ENCODE measurements at places on chromosomes 2 and 18. TPM values are rescaled to one million over a fixed set of nuclear protein-coding genes. Genes with fewer than 3 reads are reported as not detected.
A peak's percentile ranks its signal among the peaks of the same experiment; 100 is the strongest.

The ASPRV1 gene
- total RNA-seq: 0.64 TPM

The RMC1 gene
- total RNA-seq: 26.1 TPM

The UGT1A3 gene
- total RNA-seq: not detected

The GPC1 gene
- 173 TPM for total RNA-seq

The LOXHD1 gene
- total RNA-seq: not detected

The NXPH2 gene
- total RNA-seq: not detected

The MYL1 gene
- not detected for total RNA-seq

GRCh38 chr18:78912336-78912735 is 67.3 kb upstream of the SALL3 start:
- no peak for DNase-seq

DNA sequence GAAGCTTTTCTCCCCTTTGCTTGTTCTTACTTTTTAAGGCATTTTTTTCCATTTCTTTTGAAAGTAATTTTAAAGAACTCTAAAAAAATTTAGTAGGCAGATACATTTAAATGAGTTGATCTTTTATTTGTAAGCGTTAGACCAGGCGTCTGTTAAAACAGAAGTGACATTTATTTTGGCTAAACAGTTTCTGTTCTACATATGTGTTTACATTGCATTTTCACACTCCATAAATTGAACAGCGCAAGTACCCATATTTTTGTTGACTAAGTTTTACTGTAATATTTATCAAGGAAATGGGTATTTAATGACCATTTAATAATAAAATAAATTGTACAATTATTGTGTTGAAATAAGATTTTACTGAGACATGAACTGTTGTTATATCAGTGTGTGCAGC is 21.9 kb downstream of the PPM1B start:
- no peak for DNase-seq

DNA sequence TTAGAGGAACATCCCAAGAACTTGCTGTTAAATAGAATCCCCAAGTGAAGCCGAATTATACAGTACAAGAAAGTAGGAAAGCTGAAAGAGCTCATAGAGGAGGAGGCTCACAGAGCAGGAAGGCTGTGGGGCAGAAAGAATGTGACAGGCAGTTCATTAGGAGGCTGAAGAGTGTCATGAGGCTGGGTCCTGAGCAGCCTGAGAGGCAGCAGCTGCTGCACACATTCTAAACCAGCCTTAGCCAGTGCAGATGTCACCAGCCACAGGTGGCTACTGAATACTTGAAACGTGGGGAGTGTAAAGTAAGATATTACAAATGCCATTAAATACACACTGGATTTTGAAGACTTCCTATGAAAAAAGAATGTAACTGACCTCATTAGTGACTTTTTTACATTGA is 490.2 kb upstream of the KLHL29 start:
- DNase-seq: no peak

DNA sequence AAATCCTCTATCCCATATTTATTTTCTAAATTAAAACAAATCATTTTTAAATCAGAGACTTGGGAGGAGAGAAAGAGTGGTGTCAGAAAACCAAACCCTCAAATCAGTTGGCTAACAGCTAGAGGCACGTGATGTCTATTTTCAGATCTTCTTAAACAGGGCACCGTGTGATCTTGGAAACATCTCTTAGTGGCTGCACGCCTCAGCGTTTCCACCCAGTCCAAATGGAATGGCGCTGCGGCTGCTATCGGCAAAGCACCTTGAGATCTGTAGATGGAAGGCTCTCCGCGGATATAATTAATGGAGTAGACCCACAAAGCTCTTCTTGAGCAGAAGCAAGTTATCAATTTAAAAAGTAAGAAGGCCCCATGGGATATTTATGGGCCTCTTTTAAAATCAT is 50.0 kb downstream of the NRP2 start:
- no peak for DNase-seq

- DNase-seq: no peak
Observed at GRCh38 chr2:215435280-215435869, 493 bp downstream of the FN1 start.

DNA sequence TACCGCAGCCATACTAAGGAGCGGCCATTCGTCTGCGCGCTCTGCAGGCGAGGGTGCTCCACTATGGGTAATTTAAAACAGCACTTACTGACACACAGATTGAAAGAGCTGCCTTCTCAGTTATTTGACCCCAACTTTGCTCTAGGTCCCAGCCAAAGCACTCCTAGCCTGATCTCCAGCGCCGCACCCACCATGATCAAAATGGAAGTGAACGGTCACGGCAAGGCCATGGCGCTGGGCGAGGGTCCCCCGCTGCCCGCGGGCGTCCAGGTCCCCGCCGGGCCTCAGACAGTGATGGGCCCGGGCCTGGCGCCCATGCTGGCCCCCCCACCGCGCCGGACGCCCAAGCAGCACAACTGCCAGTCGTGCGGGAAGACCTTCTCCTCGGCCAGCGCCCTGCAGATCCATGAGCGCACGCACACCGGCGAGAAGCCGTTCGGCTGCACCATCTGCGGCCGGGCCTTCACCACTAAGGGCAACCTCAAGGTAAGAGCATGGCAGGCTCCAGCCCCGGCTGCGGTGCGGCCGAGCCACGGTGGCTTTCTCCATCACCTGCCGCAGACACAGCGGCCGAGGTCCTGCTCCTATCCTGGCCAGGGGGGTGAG is 15.5 kb downstream of the SALL3 start:
- DNase-seq: no peak

- no peak for DNase-seq
Observed at GRCh38 chr2:233285921-233286320, 21.7 kb upstream of the SAG start.

DNA sequence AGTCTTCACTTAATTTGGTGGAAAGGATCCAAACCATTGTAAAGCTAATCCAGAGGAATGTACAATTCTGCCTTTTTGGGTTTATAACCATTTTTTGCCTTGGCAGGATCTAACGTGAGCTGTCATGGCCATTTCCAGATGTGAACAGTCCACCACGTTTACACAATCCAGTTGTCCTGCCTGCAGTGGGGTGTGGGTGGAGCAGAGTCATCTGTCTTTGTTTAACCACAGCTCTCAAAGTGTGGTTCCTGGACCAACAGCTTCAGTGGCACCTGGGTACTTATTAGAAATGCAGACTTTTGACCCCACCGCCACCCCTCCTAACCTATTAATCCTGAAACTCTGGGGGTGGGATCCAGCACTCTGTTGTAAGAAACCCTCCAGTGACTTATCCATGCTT is 35.9 kb downstream of the FHOD3 start:
- DNase-seq: no peak

GRCh38 chr2:241666627-241667400 is 19.8 kb downstream of the DTYMK start:
- peak; percentile 39 for DNase-seq

DNA sequence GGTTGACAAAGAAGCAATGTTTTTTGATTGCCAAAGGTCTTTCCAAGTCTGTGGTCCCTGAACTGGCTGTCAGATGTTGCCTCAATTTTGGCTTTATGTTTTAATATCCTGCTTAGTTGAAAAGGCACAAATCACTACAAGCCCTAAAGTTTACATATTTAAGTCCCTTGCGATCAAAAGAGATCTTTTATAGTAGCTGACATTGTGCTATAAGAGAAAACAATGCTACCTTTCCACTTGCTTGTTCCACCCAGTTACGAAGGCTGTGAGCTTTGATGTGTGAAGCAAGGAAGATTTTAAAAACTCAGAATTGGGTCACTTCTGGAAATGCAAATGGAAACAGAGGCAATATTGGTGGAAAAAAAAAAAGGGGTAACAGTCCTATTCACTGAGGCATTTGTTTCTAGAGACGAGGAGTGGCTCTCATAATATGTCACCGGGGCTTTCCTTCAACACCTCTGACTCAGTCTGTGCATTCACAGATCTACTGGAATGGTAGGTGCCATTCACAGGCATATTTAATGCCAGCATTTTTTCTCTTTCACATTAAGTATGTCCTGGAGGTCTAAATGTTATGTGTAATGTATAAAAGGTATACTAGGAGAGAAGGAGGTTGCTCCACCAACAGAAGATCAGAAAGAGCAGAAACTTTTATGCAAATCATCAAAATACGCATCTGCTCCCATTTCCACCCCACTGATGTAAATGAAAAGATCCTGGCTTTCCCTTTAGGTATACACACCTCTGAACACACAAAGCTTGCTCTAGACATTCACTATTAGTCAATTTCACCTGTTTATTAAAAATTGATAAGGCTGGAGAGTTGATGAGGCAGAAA is 91.8 kb downstream of the TGIF1 start:
- no peak for DNase-seq

- DNase-seq: no peak
Observed at GRCh38 chr2:9099341-9099751, 95.9 kb upstream of the MBOAT2 start.

DNA sequence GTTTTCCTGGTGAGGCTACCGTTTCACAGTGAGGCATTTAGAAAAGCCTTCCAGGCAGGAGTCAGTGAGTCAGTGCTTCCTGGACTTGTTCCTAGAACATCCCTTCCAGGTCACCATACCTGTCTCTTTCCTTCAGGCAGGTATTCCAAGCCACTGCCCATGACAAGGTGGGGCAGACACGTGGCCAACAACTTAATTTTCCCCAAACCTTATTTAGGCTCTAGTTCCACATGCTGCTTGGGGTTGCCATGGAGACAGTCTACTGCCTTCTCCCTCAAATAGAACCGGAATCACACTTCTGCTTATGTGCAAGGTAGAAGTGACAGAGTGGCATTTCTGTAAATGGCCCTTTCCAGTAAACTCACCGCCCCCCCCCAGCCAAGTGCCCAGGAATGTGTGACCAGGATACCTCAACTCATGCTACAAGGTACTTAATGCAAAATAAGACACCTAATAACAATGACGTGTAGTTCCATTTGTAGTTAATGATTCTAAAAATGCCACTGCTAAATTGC is 258.3 kb downstream of the PRKCE start:
- DNase-seq: no peak

DNA sequence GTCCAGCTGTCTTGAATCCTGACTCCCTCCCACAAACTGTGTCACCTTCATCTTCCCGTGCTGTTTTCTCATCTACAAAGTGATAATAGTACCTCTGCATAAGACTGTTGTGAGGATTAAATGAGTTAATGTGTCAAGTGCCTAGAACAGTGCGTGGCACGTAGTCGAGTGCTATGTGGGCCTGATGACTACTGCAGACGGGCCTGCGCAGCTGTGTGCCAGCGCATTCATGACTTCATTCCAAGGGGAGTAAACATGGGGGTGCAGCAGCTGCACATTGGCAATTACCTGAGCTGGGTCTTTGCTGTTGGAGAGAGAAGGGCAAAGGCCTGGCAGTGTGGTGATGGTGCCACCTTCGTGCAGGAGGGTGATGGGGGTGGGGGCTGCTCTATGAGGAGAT is 5.0 kb downstream of the TEX44 start:
- no peak for DNase-seq

DNA sequence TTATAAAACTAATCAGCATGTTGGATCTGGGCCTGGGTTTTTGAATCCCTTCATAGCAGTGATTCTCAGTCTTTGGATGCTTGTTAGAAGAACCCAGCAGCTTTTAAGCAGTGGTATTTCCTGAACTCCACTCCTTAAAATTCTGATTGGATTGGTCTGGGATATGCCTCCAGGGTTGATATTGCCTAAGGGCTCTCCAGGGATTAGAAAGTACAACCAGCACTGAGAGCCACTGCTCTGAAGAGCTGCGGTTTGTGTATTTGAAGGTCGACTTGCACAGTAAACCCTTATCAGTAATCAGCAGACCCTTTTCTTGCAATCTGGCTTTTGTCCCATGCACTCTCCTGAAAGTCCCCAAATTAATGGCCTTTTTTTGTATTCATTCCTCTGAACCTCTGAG is 17.0 kb upstream of the RBMS1 start:
- DNase-seq: no peak

DNA sequence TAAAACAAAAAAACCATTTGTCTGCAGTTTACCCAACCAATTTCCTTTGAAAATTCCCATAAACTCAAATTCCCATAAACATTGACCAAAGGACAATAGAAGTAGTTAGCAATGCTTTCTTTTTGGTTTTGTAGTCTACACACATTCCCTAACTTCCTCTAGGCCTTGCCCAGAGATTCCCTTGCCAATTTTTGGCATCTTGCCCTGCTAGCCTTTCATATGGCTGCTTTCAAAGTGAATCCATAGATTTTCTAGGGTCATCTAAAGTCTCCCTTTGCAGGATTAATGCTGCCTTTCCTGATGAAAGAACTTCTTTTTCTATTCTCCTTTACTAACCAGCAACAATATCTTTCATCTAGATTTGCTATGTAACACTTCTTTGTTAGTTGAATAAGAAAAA is 33.4 kb downstream of the THSD7B start:
- no peak for DNase-seq

DNA sequence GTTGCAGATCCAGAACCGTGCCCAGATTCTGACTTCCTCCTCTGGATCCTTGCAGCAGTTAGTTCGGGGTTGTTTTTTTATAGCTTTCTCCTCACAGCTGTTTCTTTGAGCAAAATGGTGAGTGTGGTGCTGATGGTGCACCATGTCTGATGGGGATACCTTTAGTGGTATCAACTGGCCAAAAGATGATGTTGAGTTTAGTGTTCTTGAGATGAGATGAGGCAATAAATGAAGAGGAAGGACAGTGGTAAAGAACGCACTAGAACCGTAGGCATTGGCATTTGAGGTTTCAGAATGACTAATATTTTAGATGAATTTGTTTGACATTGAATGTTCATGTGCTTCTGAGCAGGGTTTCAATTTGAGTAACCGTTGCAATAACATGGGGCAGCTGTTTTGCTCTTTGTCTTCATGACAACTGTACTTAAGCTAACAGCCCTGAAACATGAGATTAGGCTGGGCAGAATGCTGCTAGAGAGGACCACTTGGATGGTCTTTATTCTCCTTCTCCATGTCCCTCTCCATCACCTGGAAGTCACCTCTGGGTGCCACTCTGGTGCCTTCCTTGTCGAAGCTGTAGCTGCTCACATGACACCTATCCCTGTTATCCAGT is 3.9 kb downstream of the CTLA4 start:
- no peak for DNase-seq

DNA sequence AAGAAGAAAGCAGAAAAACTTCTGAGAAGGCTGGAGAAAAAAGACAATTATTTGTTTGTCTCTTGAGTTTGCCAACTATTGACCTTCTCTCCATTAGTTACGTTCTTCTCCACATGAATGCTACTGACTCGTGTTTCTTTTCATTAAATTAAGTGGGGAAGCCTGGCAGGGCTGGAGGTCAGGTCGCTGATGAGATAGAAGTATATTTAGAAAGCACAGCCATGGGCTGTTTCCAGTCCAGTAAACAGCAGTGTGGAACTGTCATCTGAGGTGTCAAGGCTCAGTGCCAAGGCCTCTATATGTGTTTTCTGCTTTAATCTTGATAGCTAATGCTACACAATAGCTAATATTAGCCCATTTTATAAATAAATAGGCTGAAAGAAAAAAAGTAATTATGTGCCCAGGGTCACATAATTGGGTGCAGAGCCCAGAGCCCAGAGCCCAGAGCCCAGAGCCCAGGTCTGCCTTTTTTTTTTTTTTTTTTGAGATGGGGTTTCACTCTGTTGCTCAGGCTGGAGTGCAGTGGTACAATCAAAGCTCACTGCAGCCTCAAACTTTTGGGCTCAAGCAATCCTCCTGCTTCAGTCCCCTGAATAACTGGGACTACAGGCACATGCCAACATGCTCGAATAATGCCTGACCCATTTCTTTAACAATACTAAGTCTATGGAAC is 6.3 kb downstream of the MSGN1 start:
- DNase-seq: no peak

Measured in glomerular endothelial cell (primary cell).